ENCODE measurements at places on chromosomes 6 and 20.

GRCh38 chr6:18028332-18028731, 40.9 kb upstream of the KIF13A start:
- DNase-seq, result no peak

GRCh38 chr6:107318100-107318736, 141.1 kb downstream of the PDSS2 start:
- DNase-seq, result peak; percentile 40

DNA sequence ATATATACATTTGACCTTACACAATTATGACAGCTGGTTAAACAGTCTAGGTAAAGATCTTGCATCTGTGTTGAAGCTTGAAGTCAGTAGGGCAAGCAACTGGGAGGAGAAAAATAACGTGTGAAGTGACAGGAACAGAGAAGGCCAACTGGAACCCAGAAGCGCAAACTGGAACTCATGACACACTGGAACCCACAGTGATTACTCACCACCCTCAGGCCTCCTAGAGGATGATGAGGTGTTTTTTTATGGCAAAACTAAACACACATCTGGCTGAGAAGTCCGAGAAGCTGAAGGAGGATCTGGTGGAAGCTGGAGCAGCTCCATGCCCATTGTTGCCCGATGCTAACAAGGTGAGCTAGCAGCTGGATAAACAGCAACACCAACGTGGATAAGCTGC, 108.1 kb downstream of the TMEM200A start:
- peak; percentile 79 for DNase-seq

DNA sequence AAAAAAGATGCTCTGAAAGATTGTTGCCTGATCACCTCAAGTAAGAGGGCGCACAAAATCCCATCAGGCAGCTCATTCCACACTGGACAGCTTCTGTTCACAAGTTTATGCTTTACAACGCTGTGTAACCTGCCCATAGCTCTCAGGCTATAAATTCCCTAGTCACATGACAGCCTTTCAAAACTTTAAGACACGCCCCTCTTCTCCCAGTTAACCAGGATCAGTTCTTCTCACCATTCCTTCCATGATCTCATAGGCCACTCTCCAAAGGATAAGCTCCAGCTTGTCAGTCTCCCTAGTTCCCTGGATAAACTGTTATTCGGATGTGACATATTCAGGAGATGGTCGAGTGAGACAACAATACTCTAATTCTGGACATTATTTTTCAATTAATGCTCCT, 15.0 kb downstream of the ADNP start:
- DNase-seq, result no peak
